ENCODE measurements at places on chromosomes 1 and 21. TPM values are rescaled to one million over a fixed set of nuclear protein-coding genes. Genes with fewer than 3 reads are reported as not detected.

GRCh38 chr1:104121271-104121670 lies 371.6 kb downstream of the AMY1C start:
- DNase-seq, result no peak

DNA sequence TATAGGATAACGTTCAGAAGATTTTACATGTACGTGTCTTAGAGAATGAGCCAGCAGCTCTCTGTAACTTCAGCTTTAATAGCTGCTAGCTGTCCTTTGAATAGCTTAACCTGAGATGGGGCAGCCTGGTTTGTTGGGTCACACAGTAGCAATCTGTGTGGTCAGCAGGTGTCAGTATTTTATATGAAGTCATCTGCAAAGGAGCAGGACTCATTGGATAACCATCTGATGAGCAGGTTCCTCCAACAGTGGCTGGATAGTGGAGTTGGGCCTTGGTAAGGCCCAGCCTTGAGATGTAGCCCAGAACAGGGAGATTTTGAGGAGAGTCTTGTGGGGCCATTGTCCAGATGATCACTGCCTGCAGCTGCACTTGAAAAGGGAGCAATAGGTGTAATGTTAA lies 6.4 kb downstream of the GSTM5 start:
- no peak for DNase-seq

GRCh38 chr21:42695697-42696380 lies 42.4 kb downstream of the PDE9A start:
- DNase-seq, result peak; percentile 81

GRCh38 chr1:12342401-12343003 lies 112.7 kb downstream of the VPS13D start:
- DNase-seq, result no peak

CD5L gene
- total RNA-seq, result not detected

LCE1E gene
- total RNA-seq, result not detected
